ENCODE measurements at places on chromosomes 2 and 18.

DNA sequence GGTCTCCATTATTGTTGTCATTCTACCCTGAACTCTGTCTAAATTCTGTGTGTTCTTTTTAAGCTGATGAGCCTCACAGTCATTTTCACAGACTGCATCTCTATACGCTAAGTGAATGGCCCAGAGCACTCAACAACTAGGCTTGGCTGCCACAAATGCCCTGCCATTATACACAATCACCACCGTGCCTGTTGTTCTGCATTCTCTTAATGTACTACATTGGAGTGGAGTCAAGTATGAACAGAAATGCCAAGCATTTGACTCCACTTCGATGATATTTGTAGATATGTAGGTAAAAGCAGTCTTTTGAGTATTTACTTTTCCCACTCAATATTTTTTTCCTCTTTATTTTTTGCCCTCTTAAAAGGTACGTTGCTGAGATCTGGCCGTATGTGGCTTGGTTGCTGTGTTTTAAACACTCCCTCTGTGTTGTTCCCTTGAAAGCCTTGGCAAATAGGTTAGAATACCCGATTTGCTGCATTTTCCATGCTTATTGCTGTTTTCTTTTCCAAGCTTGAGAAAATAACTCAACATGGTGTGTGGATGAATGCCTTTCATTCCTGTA is 36.2 kb upstream of the TMEFF2 start:
- peak; percentile 14 for DNase-seq

- DNase-seq = no peak
These were observed 81.1 kb downstream of the SETBP1 start for GRCh38 chr18:44761812-44762211.

GRCh38 chr2:89763581-89764485 is 1072.4 kb downstream of the RPIA start:
- DNase-seq = no peak

DNA sequence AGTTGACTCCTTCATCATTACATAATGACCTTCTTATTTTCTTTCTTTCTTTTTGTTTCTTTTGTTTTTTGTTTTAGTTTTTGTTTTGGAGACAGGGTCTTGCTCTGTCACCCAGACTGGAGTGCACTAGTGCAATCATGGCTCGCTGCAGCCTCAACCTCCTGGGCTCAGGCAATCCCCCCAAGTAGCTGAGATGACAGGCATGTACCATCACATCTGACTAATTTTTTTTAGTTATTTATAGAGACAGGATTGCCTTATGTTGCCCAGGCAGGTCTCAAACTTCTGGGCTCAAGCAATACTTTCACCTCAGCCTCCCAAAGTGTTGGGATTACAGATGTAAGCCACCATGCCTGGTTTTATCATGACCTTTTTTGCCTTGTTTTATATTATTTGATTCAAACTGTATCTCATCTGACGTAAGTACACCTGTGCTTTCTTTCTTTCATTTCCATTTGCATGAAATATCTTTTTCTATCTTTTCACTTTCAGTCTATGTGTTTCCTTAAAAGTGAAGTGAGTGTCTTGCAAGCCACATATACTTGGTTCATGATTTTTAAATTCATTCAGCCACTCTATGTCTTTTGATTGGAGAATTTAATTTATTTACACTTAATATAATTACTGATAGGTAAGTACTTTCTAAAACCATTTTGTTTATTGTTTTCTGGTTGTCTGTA is 39.1 kb downstream of the SP100 start:
- DNase-seq = no peak

DNA sequence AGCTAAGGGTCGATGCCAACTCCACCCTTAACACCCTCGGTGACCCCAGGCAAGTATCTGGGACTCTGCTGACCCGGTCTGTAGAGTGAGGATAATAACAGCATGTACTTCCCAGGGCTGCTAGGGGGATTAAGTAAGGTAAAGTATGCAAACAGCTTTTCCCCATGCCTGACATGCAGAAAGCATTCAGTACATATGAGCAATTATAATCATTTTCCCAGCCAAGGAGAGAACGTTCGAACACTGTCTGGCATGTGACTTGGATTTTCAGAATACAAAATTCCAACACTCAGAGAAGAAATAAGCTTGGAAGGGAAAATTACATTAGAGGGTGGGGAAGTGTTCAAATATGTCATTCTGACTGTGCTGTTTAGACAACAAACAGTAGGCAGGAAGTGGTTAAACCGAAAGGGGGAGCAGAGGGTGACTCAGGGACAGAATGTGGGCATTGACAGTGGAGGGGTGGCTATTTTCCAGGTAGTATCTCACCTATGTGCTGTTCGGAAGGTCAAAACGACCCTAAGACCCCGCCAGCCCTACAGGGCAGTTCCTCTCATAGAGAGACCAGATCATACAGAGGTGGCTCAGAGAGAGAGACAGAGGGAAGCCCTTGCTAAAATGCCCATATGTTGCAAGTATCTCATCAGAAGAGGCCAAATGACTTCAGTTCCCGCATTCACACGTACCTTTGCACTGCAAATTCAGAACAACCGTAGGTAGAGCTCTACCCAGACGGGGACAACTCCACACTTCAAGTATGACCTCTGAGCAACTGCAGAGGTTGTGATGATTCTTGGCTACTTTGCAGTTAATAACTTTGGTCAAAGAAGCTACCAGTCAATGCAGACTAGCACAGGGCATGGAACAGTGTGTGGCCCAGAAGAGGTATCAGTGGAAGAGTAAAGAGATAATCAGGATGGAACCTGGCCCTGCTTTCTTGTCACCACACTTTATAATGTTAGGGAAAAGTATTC is 14.8 kb downstream of the ASPRV1 start:
- peak; percentile 63 for DNase-seq

GRCh38 chr2:240505910-240506309 is 51.9 kb downstream of the ANKMY1 start:
- no peak for DNase-seq

GRCh38 chr2:23583467-23583866 is 198.5 kb downstream of the KLHL29 start:
- DNase-seq = no peak

DNA sequence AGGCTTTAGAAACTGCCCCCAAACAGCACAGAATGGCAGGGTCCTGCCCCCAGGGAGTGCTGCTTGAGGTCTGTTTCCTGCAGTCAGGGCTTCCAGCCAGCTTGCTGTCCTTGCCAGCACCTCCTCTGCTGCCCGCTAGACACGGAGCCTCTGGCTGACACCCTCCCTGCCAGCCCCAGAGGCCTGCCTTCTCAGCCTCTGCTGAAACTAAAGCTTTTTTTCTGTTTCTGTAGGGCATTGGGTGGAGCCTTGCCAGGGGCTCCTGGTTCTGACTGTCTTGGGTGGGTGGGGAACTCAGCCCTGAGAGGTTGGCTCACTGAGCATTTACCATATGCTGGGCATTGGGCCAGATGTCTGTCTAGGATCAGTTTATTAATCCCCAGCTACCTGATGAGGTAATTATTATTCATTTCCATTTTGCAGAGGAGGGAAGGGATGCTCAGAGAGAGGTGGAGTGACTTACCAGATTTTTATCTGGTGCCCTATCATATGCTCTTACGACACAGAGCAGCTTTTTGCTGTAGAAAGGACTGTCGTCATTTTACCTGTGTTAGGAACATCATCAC is 35.4 kb downstream of the INPP4A start:
- DNase-seq = peak; percentile 43

DNA sequence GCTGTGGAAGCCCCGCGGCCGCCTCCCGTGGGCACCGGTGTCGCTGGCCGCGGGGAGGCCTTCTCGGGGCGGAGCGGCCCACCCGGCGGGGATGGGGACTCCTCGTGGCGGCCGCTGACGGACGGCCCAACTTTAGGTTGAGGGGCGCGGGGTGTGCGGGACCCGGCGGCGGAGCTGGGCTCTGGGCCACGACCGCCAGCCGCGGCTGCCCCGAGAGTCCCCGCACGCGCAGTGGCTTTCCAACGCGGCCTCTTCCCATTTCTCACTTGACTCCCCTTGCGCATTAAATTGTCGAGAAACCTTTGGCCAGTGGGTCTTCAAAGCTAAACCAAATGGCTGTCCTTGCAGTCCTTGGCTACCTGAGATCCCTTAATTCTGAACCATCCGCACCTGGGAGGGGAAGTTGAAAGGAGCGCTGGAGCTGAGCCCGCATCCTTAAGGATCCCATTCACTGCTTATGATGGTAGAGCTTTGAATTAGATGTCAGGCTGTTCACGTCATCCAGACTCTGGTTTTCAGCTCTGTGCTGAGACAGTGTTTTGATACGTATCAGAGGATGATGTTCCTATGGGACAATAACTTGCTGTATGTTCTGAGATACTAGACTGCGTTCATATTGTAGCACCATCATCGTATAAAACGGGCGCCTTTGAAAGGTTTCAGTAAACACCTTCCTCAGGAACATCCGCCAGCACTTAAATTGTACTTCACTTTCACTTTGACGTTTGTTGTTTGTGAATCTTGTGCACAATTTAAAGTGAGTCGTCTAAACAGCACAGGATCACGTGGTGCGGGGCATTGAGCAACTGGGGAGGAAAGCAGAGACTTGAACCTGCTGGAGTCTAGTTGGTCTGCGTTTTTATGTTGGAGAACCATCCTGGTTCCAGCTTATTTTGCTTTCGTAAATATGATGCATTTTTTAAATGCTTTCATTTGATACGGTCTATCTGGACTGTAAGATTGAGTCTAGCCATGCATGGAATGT is 874 bp downstream of the CLIP4 start:
- DNase-seq = peak; percentile 74

DNA sequence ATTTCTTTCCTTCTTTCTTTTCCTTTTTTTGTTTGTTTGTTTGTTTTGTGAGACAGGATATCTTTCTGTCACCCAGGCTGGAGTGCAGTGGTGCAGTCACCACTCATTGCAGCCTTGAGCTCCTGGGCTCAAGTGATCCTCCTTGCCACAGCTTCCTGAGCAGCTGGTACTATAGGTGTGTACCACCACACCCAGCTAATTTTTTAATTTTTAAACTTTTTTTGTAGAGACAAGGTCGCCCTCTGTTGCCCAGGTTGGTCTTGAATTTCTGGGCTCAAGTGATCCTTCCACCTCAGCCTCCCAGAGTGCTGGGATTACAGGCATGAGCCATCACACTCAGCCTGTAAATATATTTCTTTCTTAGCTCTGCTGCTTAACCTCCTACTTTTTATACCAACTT is 83.4 kb upstream of the CYP20A1 start:
- no peak for DNase-seq

GRCh38 chr2:1539973-1540372 is 126.7 kb downstream of the TPO start:
- DNase-seq = no peak

DNA sequence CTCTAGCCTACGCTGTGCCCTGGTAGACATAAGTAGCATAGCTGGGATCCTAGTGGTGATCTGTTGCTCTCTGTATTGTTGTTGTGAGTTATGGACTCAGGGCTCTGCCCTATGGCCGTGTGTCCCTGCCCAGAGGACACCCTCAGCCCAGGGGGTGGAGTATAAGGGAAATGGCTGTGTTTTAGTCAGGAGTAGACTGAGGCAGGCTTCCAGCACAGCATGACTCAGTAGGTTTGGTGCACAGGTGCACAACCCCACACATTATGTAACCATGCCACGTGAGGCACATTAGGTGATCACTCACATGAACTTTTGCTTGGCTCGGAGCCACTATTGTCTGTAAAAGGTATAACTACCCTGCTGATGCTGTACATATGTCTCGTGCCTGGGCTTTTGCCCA is 59.9 kb upstream of the PEX13 start:
- DNase-seq = no peak

DNA sequence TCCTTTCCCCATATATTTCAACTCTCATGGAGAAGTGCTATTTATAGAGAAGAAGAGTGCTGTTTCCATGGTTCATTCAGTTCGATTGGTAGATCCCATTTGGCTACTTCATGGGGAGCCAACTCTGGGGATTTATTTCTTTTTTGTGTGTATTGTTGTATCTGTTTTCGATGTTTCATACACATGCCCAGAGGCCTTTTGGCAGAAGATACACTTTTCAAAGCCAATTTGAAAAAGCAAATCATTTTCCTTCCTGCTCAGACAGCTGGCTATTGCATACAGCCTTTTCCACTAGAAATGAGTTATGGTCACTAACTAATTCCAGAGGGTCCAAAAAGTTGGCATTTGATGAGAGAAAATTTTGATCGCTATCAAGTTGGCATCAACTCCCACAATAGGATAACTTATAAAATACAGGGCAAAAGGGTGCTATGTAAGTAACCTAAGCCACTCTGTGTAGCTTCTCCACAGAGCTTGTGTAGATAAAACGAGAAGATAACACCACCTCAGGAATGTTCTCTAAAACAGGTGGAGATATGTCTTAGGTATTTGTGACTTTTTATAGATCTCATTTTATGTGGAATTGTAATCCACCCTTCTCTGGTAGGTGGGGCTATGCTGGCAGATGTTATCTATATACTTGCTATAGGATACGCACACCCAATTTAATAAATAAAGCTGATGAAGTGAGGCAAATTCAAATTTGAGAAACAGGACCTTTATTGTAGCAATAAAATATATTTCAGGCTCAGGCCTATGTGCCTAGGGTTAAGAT is 798.5 kb downstream of the SATB2 start:
- DNase-seq = no peak

- DNase-seq = peak; percentile 22
These were observed 7.7 kb upstream of the SULT1C4 start for GRCh38 chr2:108370080-108370479.

DNA sequence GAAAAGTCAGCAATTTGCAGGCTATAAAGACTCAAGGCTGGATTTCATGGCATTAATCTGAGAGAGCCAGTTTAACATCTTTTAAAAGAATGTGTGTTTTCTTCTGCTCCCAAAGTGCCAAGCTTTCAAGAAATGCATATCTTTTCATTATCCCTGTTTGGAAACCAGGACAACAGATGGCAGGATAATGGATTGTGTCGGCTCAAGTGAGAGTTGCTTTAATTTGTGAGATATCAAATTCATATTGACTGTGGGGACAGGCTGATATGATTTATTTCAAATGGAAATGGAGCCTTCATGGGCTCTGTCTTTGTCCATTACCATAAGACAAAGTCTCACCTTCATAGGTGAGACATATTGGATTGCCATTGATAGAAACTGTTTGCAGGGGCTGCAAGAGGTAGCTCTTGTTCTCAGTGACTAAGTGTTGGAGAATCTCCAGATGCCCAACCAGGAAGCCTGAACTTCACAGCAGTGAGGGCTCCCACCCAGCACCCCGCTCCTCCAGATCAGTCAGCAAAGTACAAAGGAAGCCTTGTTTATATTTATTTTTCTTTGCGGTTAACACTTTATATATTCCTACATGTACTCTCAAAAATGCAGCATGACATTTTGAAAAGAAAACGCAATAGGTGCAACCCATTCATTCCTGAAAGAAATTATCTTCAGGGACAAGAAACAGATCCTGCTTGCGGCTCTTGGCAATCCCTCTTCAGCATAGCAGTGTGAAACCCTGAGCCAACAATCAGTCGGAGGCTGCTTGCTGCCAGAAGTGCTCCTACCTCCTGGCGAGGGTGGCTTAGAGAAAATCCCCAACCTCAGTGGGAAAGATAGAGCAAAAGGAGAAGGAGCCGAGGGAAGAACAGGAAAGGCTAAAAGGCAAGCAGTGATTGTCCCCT is 65.8 kb upstream of the ATL2 start:
- DNase-seq = peak; percentile 91

DNA sequence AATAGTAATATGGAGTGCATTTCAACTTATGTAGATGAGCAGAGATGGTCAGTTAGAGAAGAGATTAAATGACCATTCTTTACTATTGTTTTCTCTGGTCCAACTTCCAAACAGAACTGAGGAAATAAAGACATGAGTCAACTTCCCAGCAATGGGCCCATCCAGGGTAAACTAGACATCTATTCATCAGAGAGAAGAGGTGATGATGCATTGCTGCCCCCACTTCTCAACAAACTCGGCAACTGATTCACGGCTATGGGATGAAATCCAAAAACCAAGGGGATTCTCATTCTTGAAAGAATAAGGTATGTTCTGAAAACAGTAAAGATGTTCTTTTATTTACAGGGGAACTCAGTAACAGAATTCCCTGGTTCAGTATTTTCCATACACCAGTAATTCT is 190.7 kb downstream of the RDH14 start:
- peak; percentile 64 for DNase-seq
